ENCODE measurements at places on chromosomes 12 and 14.

GRCh38 chr14:25904446-25904845, 693.4 kb downstream of the NOVA1 start:
- DNase-seq: no peak

GRCh38 chr12:46134852-46135251, 134.0 kb downstream of the SLC38A1 start:
- DNase-seq: no peak

DNA sequence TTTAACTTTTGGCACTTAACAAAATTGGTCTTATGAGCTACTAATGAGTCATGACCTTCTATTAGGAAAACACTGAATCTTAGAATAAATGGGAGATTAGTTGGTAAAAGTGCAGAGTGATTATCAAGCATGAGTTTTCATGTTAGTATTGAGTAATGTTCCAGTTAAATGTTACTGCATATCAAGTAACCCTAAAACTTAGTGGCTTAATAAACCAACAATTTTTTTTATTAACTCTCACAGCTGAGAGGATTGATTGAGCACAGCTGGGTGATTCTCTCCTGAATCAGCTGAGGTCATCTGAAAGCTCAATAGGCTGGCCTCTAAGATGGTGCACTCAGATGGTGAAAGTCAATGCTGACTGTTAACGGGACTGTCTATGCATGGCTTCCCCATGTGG, 248.6 kb downstream of the BCL11B start:
- DNase-seq: no peak

DNA sequence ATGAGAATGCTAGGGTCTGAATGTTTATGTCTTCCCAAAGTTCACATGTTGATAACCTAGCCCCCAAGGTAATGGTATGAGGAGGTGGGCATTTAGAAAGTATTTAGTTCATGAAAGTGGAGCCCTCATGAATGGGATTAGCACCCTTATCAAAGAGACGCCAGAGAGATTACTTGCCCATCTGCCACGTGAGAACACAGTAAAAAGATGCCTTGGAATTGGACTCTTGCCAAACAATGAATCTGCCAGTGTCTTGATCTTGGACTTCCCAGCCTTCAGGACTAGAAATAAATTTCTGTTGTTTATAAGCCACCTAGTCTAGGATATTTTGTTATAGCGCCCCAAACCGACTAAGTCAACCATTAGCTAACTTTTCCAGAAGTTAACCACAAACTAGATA, 92.0 kb upstream of the SLC38A4 start:
- no peak for DNase-seq

- DNase-seq: no peak
Measured at GRCh38 chr12:111283521-111283920, 85.4 kb downstream of the PHETA1 start.

DNA sequence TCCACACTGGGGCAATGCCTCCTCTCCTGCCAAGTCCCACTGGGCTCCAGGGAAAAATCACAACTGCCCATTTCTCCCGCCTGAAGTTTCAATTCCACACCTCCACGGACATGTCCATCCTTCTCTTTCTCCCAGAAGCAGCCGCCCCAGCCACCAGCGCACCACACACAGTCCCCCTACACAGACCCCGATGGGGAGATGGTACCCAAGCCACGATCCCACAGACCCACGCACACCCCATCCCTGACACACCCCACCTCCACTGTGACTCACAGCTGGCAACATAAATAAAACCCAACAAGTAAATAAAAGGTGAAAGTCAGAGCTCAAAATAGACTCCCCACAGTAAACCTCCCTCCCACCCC, 2.6 kb downstream of the MSI1 start:
- DNase-seq: no peak

GRCh38 chr14:74425525-74426201, 347 bp downstream of the SYNDIG1L start:
- DNase-seq: no peak

GRCh38 chr12:11705010-11705409, 55.5 kb downstream of the ETV6 start:
- peak; percentile 71 for DNase-seq

DNA sequence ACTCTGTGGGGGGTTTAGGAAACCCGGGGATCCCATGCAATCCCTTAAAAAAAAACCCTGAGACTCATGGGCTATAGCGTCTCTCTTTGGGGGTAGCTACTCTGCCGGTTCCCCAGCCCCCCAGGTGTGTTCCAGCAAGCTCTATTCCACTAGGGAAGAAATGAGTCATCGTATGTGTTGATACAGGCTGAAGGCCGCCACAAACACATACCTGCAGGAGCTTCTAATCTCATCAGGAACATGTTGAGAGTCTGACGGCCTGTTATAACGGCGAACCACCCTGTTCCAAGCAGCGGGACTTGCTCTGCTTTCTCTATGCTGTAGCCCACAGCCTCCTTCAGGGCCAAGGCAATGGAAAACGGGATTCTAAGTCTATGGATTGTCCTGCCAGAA, 977 bp upstream of the KRT5 start:
- no peak for DNase-seq

DNA sequence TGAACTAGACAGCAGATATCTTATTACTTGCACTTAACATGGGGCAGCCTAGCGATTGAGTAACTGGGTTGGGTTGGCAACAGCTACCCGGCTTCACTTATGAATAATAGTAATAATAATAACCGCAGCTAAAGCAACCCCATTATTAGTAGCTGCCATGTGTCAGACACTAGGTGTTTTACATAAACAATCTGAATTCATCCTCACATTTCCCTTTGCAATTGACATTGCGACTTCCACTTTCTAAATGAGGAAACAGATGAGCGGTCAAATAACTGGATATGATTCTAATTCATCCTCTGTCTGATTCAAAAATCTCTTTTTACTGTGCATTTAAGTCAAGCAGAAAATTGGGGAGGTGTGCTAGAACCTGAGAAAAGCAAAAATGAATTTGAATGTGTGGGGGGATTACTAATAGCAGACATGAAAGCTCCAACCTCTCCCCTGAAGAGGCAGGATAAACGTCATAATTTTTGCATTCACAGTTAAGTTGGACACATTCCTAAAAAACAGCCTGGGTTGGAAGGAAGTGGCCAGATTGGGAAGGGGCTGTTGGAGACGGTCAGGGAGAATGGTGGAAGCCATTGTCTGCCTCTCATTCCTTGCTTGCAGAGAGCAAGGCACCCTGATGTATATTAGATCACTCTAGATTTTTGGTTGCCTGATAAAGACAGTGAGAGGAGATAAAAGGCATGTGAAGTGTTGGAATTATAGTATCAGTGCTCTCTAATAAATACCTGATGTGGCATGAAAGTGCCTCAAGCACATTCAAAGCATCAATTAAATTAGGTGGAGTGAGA, 13.1 kb downstream of the EMP1 start:
- DNase-seq: no peak

GRCh38 chr12:49108958-49109404, 1.7 kb downstream of the LMBR1L start:
- DNase-seq: no peak

- DNase-seq: peak; percentile 31
Measured at GRCh38 chr14:92135269-92135668, 13.5 kb downstream of the CPSF2 start.

GRCh38 chr14:92819011-92819597, 25.0 kb downstream of the GOLGA5 start:
- no peak for DNase-seq

DNA sequence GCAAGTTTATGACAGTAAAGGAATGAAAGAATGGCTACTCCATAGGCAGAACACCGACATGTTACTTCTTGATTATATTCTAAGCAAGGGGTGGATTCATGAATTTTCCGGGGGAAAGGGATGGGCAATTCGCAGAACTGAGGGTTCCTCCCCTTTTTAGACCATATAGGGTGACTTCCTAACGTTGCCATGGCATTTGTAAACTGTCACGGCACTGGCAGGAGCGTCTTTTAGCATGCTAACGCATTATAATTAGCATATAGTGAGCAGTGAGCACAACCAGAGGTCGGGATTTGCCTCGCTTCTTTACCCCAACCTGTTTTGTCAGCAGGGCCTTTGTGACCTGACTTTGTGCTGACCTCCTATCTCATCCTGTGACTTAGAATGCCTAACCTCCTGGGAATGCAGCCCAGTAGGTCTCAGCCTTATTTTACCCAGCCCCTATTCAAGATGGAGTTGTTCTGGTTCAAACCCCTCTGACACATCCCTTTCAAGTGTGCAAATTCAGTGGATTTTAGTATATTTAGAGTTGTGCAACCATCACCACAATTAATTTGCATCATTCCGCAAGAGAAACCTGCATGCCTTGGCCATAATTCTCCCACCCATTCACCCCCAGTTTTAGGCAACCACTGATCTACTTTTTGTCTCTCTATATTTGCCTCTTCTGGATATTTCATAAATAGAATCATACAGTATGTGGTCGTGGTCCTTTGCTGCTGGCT, 27.4 kb downstream of the PALS1 start:
- DNase-seq: no peak

GRCh38 chr12:121537814-121538698, 42.8 kb downstream of the KDM2B start:
- DNase-seq: no peak

GRCh38 chr12:113970211-113970610, 4.1 kb upstream of the RBM19 start:
- no peak for DNase-seq

- DNase-seq: no peak
Measured at GRCh38 chr12:24084800-24085199, 135.3 kb upstream of the SOX5 start.

GRCh38 chr14:101761881-101762529, 496 bp downstream of the PPP2R5C start:
- peak; percentile 7 for DNase-seq

DNA sequence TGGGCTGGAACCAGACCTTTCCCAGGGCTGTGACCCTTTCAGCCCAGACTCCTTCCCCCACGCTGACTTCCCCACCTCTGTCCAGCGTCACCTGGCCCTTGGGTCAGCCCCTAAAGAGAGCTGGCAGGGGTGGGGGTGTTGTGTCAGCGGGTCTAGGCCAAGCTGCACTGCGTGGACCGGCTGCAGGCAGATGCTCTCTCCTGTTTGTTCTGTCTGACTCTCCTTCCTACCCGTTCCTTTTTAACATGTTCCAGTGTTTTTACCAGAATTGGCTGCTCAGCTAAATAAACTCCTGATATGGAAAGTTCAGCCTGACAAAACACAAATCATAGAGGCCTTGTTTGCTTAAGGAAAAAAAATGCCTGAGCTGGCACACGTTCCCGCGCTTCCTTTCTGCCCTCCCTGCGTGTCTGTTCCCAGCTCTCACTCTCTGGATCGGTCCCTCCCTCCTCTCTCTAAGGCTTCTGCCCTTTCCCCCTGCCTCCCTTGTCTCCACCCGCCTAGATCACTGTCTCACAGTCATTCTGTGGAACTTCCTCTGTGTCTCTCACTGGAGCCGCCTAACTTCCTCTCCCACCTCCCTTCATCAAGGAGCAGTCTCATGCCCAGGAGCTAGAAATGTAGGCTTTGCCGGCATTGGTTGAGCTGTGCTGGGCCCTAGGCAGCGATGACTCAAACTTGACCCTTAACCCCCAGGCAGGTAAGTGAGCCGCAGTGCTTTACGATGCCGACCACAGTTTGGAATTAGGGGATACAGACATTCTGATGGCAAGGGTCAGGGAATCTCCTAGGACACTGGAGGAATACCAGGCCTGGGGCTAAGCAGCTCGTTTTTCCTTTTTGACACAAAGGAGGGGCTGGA, 15.5 kb upstream of the MLXIP start:
- no peak for DNase-seq

DNA sequence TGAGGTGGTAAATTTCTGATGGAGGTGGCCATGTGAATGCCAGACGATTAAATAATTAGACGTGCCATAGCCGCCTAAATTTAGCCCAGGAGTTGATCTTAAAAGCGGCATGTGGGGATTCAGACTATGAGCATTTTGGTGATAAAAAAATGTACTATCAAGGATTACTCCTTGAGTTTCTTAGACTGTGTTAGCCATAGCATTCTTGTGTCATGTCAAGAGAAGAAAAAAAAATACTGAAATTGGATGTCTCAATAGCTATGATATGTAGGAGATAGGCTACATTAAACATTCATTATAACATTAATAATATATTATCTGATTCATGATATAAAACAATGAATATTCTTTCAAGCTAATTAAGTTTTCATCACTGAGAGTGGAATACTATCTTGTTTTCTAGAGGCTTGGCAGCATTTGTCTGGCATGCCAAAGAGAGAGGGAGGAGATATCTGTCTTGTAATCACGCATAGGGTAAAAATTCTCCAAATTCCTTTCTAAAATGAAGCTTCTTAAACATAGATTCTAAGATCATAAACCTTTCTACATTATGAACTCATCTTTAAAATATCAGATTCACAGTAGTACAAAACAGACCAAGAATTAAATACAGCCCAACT, 727.0 kb downstream of the C12orf50 start:
- DNase-seq: no peak

GRCh38 chr12:39935839-39936238, 170.0 kb downstream of the SLC2A13 start:
- DNase-seq: no peak

- DNase-seq: no peak
Measured at GRCh38 chr12:124218243-124218560, 76.7 kb upstream of the RFLNA start.

DNA sequence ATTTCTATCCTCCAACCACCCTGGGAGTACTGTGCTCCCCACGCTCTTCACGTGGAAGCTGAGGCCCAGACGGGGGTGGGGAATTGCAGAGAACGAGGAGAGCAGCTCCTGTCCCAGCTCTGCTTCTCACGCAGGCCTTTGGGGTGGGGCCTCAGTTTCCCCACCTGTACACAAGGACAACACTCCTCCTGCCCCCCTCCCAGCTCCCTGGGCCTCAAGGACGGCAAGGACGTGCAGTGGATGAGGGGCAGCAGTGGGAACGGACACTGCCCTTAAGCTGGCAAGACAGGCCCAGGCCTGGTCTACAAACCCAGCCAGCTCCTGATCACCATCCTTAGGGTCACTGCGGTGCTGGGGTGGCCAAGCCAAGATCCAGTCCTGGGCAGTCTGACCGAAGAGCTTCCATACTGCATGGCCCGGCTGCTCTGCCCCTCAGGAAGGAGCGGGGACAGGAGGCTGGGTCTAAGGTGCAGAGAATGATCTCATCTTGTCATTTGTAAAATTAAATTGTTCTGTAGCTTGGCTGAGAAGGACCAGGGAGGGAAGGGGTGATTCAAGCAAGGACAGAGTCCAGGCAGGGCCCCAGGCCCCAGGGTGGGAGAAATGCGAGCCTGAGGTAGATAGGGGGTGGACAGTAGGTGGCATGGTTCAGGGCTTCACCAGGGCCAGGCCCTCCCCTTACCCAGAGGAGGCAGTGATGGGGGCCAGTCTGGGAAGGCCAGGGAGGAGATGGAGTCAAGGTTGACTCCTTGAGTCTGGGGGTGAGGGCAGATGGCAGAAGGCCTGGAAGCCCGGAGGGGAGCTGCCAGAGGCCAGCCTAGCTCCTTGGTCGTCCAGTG, 1.3 kb upstream of the CLBA1 start:
- DNase-seq: no peak

DNA sequence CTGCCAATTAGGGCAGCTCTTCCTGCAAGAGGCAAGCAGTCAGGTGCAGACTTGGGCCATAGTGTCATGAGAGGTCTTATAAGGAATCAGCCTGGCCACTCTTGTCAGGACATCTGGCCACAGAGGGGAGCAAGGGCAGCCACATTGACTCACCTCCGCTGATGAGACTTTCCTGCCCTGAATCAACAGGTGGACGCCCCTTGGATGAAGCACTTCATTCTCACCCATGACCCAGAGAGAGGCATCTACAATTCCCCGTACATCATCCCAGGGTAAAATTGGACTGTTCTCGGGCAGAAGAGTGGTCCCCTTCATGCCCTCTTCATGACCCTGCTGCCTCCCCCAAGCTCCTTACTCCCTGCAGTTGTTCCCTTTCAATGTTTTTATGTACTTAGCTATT, 16.9 kb downstream of the DAO start:
- no peak for DNase-seq
